ENCODE measurements at places on chromosomes 16 and 17.

DNA sequence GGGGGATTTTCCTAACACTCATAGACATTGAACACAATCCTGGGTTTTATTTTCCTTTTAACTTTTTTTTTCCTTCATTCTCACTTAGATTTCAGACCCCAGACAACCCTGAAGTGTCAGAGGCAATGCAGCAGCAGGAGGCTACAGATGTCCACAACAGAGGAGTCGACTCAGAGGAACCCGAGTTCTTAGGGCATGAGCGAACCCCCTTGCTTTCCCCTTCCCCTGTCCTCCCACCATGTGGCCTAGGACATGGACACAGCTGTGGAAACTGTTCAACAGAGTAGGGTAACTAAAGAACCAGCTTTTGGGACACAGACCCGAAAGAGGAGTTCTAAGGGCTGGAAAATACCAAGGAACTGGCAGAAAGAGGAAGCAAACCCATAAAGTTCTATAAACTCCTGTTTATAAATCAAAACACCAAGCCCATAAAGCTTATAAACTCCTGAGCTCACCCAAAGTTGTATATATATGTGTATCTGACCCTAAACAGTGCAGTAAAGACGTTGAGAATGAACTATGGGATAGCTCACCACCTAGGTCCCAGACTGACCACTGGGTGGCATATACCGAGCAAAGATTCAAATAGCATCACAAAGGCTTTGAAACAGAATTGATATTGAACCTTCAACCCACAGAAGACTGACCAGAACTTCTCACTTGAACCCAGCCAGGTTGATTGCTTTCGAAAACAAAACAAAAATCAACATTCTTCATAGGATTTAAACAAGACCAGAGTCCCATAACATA, 33.9 kb downstream of the CMTM4 start:
- DNase-seq, result peak; percentile 7

GRCh38 chr17:7067198-7067597, 12.9 kb downstream of the CLEC10A start:
- DNase-seq, result no peak

DNA sequence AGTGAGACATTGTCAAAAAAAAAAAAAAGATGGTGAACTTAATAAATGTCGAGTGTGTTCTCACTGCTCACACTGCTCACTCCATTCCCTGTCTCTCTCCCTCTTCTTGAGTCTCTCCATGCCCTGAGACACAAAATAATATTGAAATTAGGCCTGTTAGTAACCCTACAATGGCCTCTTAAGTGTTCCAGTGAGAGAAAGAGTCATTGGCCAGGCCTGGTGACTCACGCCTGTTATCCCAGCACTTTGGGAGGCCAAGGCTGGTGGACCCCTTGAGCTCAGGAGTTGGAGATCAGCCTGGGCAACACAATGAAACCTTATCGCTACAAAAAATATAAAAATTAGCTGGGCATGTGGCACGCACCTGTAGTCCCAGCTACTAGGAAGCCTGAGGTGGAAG, 16.2 kb upstream of the CSF3 start:
- no peak for DNase-seq

DNA sequence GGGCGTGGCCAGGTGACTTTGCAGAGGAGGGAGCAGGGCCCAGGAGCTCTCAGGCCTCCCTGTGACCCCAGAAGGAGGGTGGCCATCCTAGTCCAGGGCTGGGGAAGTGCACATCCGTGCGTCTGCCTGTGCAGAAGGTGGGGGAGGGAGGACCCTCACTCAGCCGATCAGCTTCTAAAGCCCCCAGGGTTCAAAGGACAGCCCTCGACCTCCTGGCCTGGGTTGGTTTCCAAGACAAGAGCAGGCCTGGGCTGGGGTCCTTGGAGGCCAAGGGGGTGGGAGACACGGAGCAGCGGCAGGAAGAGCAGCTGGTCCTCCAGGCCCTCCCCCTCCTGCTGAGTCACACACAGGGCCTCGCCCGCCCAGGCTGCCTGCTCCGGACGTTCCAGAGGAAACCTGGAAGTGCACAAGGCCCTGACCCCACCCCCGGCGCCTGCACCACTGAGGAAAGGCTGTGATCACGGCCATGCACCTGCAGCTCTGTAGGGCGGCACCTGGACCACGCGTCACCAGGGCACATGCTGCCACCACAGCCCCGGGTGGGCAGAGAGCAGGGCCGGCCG, 67.1 kb upstream of the ZNF469 start:
- DNase-seq, result no peak

DNA sequence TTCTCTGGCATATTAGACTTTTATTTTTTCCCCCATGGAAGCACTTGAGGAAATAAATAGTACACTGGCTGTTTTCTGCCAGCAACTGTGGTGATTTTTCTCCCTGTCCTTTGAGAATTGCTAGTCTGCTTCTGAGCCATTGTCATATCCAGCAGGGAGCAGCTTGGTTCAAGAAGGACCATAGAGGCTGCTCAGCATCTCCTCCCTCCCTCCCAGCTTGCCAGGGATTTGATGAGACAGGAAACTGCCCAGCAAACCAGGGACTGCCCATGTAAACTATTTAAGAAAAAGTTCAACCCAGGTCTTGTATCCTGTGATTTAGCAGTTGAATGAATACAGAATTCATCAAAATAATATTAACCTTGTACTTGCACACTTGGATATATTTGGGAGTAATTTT, 39.5 kb downstream of the CYB5B start:
- DNase-seq, result no peak

DNA sequence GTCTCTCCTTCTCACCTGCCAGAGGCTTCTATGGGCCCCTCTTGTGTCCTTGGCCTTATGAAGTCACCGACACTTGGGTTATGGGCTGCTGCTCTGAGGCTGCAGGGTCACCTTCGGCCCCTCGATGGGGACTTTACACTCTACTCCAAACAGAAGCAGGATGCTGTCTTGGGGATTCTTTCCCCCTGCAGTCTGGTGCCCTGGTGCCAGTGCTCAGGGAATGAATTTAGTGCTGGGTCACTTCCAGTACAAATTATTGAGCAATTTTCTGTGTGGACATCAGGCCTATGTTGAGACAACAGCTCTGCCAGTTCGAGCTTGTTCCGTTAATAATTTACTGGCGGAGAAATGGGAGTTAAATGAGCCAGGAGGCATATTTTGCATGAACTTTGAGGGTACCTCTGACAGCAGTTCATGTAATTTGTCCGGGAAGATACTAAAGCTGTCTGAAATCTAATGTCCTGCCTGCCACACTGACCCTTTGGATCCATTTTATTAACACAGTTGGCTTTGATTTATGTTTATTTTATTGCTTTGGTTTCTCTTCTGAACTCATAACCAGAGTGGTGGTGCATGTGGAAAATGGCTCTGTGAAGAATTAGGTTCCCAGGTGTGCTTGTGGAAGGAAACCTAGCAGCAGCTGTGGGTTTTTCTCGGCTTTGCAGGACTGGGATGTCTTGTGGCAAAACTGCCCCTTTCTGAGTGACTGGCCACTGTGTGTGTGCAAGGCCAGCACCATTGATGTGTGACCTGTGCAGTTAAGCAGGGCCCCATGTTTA, 34.1 kb upstream of the DHX8 start:
- DNase-seq, result no peak

DNA sequence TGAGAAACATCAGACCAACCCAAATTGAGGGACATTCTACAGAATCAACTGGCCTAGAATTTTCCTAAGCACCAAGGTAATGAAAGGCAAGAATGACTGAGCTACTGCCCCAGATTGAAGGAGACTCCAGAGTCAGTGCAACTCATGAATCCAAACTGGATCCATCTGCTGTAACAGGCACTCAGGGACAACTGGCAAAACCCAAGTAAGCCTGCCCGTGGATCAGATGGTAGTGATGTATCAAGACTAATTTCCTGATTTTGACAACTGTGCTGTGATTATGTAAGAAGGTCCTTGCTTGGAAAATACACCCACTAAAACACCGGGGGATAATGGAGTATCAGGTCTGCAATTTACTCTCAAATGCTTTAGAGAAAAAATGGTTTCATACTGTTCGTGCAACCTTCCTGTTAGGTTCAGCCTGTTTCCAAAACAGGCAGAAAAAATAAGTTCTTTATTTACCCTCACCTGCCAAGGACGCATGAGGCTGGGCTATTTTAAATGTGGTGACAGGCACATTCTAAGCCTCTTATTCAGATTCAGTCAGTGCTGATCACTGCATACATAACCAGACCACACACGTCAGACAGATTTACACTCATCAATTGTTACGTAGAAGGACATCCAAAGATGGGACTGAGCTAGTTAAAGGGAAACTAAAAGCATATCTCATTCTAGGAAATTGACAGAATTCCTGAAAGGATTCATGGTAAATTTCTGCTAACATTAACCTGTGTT, 7.0 kb downstream of the MBTPS1 start:
- DNase-seq, result no peak

DNA sequence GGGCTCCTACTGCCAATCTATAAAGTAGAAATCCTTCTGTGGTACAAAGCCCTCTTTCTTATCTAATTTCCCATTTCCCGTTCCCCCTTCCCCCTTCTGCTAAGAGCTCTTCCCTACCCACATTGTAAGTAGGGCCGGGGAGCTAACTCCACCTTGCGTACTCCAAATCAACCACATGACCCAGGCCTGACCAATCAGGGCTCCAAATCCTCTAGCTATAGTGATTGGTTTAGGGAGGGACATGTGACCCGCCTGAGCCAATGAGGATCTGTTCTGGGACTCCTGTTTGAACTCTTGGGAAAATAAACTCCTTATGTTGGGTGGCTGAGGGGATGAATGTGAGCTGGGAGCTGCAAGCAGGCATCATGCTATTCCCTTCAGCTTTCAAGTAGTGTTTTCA, 40.9 kb upstream of the MEOX1 start:
- DNase-seq, result peak; percentile 16

DNA sequence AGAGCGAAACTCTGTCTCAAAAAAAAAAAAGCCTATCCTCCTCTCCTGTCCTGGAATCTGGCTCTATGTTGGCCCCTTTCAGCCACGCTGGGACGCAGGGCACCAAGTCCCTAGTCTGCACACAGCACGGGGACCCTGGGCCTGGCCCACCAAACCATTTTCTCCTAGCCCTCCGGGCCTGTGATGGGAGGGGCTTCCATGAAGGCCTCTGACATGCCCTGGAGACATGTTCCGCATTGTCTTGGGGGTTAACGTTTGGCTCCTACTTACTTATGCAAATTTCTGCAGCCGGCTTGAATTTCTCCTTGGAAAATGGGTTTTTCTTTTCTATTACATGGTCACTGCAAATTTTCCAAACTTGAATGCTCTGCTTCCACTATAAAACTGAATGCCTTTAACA, 12.6 kb upstream of the GPT2 start:
- DNase-seq, result no peak

GRCh38 chr17:79018370-79018695, 5.6 kb upstream of the C1QTNF1 start:
- DNase-seq, result no peak

DNA sequence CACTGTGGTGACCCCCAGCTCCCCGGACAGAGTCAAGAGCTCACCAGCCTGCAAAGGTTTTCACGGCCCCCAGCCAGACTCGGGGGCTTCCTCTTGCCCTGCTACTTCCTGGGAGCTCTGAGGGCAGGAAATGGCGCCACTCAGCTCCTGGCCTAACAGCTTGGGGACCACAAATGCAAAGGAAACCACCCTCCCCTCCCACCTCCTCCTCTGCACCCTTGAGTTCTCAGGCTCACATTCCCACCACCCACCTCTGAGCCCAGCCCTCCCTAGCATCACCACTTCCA, 375 bp upstream of the SPN start:
- DNase-seq, result no peak

DNA sequence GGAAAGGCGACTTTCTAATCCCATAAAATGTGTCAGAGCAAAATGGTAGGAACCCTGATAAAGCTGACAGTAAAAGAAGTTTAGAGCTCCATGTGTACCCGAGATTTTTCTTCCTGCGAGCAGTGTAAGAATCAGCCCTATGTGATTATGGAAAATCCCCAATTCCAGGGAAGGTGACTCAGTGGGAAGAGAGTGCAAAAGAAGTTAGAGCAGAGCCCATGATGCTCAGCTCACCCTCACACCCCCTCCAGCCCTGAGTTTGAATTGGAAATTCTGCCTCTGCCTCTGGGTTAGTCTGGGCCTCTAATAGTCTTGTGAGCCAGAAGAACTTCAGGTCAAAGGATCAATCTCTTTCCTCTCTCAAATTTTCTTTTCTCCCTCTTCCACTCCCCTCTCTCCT, 12.5 kb downstream of the C17orf78 start:
- no peak for DNase-seq

DNA sequence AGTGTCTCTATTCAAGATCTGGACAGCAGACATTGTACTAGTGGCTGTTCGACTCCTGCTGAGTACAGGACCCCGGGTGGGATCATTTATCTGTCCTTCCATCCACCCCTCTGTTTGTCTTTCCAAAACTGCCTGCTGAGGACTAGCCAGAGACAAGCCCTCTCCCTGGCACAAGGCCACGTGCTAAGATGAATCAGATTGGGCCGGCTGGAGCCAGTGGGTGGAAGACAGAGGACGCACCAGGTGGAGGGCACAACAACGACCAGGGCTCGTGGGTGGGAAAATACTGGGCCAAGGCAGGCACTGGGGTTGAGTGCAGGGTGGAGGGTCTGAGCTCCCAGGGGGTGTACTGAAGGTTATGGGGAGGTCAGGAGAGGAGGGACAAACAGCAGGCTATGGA, 1.4 kb upstream of the CA7 start:
- peak; percentile 46 for DNase-seq

GRCh38 chr16:66705790-66706505, 9.4 kb upstream of the CMTM4 start:
- no peak for DNase-seq

DNA sequence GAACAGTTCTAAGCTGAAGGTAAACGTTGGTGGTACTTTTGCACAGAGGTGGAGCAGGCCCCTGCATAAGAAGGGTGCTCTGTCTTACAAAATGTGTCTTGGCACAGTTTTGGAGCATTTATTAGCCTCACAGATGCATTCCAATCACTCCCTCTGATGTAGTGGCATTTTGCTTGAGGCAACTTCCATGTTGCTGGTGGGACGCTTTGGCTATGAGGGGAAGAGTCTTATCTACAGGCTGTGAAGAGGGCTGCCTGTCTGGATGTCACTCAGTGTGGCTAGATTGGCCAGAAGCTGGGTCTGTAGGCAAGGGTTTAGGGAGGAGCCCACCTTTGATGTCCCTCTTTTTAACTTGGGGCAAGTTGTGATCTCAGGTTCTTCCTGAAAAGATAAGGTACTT, 2.6 kb upstream of the RARA start:
- DNase-seq, result peak; percentile 40

- no peak for DNase-seq
Measured at GRCh38 chr17:18129041-18129502, 20.5 kb downstream of the MYO15A start.

DNA sequence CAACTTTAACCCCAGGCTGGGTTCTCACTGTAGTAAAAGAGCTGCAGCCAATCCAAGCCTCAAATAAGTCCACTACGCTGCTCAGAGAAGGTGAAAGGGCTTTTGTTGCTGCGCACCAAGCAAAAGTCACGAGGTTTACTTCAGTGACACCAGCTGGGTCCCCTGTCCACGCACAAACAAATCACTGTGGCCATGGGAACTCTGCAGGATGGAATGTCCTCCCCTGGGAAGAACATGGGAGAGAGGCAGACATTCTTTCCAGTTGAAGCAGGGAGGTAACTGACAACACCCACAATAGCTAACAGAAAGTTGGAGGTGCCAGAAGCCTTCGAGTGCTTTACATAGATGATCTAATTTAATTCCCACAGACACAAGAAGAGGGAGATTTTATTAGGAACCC, 181.9 kb downstream of the PMP22 start:
- DNase-seq, result no peak

GRCh38 chr17:39867084-39867879, 720 bp upstream of the ZPBP2 start:
- DNase-seq, result no peak

Measured in erythroblast (primary cell).